T-helper 1 cell (primary cell): ENCODE measurements at places on chromosomes 16 and 17.

DNA sequence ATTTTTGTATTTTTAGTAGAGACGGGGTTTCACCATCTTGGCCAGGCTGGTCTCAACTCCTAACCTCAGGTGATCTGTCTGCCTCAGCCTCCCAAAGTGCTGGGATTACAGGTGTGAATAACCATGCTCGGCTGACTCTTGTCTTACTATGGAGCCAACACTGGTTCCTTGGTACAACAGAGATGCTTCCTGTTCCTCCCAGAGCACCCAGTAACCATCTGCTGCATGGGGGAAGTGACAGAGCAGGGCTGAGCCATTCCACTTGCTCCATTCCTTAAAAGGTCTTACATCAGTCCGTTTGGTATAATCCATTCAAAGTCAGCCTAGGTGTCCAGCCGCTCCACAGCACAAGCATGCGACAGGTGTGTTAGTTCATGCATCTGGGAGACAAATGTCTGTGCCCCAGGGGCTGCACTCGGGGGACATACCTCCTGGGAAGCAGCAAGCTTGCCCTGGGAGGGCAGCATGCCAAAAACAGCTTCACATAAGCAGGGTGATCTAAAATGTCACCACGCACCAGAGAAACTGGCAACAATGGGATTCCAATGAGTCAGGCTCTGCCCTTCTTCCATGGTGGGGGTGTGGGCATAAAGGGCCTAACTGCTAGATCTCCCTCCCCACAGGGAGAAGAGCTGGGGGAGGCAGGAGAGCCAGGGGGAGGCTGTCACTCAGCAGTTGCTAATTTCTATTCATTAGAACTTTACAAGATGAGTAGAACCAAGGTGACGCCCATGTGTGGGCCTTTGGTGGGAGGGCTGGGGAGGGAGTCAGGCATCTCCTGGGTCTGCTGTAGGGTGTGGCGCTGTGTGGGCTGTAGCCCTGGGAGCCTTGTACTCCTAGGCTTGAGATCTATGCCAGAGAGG, 35.5 kb downstream of the PIPOX start:
- DNase-seq: no peak

- no peak for DNase-seq
These were observed 52.4 kb downstream of the ANKRD11 start for GRCh38 chr16:89437991-89438390.

- DNase-seq: no peak
These were observed 86.4 kb downstream of the FOXL1 start for GRCh38 chr16:86664522-86665318.

GRCh38 chr16:21598701-21599121, 666 bp upstream of the METTL9 start:
- DNase-seq: no peak

DNA sequence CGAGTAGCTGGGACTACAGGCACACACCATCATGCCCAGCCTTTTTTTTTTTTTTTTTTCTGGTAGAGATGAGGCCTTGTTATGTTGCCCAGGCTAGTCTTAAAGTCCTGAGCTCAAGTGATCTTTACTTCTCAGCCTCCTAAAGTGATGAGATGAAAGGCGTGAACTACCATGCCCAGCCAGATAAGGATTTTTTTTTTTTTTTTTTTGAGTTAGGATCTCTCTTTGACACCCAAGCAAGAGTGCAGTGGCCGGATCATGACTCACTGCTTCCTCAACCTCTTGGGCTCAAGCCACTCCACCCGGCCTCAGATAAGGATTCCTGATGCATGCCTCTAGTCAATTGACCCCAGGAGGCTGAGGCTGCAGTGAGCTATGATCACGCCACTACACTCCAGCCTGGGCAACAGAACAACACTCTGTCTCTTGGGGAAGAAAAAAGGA, 11.2 kb upstream of the PLEKHG4 start:
- no peak for DNase-seq

DNA sequence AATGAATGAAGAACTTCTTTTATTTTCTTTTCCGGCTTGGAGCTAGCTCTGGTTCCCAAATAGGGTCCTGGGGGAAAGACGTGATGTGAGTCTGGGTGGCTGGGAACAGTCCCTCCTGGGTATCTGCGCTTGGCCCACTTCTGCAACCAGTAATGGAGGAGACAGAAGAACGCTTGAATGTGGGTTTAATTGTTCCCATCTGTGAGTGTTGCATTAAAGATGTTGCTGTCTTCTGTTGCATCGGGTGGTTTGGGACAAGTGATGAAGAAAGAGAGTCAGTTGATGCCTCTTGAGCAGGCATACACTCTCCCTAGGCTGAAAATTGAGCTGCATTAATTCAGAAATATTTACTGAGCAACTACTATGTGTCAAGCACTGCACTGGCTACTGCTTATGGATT, 511.1 kb downstream of the CDH13 start:
- DNase-seq: no peak

- no peak for DNase-seq
These were observed 3.3 kb downstream of the MYL4 start for GRCh38 chr17:47212458-47212857.

DNA sequence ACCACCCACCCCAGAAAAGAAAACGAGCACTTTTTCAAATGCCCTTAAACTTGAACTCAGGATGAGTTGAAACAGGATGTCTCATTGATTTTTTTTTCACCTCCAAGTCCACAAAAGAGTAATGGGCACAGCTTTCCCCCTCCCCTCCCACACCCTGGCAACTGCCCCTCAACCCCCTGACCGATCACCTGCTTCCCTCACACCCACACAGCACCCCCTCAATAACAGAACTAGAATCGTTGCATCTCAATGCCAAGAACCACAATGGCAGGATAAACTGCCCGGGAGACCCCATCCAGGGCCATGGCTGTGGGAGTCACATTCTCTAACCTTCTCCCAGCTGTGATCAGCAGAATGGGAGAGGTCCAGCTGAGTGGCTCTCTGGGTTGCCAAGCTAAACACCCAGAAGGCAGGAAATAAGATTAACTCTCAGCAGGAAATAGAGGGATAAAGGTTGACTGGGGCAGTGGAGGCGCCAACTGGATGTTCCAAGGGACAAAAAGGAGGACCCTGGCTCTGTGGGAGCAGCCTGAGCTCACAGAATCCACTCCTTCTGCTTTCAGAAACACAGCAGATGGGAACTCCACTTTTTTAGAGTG, 128.0 kb upstream of the SDK2 start:
- DNase-seq: no peak

- DNase-seq: no peak
These were observed 30.4 kb downstream of the CFDP1 start for GRCh38 chr16:75402821-75403475.

DNA sequence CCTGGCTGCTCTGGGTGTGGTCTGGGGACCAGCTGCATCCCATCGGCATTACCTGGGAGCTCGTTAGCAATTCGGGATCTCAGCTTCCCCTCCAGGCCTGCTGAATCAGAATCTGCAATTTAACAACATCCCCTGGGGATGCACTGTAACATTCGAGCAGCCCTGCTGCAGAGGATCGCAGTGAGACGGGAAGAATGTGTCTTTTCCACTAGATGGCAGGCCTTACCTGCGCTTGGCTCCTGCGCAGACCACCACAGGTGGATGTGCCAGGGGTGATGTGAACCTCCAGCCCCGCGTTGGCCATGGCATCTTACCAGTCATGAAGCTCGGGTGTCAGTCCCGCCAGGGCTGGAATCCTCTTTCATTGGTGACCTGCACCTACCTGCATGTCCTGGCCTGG, 209.9 kb downstream of the PRKCB start:
- DNase-seq: no peak

DNA sequence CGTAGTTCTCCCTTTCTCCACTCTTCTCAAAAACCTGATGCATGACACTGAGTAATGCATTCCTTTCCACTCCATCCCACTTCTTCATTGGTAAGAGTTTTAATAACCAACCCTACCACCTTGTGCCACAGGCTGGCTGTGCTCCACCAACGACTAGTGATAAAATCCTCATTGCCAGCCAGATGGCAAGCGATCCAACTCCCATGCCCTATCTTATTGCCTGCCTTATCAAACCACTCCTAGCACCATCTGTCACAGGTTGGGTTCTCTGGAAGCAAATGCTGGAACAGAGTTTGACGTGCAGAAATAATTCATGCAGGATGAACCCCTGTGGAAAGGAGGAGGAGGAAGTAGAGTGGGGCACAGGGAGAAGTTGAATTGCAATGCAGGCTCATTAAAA, 99.5 kb downstream of the CHD9NB start:
- DNase-seq: no peak

- DNase-seq: no peak
These were observed 46.8 kb upstream of the PSMD7 start for GRCh38 chr16:74249846-74250245.

DNA sequence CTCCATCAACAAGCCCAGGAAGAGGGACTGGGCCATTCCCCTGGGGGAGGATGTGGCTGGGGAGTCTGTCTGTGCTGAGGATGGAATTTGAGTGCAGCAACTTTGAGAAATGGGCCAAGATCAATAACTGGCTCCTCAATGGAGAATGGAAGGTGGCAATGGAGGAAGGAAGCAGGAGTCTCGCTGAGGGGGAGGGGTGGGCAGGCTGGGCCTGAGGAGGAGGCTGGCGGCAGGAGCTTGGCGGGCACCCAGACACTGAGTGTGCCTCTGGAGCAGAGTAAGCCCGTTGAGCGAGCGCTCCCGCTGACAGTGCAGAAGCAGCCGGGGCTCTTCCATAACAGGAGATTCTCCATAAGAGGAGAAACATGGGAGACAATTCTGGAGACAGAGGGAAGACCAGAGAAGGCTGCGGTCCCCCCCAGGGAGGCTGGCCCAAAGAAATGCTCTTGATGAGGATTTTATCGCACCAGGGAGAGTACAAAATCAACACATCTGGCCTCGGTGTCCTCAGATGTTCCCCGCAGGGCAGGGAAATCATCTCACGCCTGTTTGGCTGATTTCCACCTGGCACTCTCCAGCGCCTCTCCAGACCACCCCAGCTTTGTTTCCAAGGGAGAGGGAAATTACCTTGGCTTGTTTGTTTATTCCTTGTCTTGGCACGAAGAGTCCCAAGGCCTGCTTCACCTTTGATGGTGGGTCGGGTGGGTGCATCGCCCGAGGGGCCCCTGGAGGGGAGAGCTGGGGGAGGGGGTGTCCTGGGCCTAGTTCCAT, 2.8 kb upstream of the MMP15 start:
- no peak for DNase-seq

DNA sequence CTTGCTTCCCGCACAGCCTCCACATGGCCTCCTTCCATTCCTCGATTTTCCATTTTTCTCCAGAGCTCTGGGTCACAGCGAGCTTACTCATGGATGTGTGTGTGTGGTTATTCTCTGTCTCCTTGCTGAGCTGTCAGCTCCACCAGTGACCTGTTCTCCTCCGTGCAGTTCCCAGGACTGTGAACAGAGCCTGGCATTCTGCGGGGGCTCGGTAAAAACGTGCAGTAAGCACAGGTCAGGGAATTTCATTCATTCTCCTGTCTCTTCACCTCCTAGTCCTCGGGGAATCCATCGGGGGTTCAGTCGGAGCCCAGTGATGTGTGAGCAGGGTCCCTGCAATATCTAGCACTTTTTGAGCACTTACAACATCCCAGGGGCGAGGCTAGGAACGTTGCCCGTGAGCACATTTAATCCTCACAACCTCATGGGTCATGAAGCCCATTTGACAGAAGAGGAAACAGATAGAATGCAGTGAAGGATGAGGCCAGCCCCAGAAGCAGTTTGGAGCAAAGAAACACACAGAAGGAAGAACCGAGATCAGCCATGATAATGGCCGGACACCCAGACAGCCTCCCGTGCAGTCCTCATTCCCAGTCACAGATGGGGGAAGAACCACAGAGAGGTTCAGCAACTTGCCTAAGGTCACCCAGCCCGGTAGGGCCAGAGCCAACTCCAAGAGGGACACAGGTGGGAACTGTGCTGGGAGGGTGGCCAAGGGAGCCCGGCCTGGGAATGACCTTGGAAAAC, 183.2 kb upstream of the GSE1 start:
- DNase-seq: no peak

GRCh38 chr17:55284001-55284884, 19.5 kb downstream of the HLF start:
- no peak for DNase-seq

GRCh38 chr16:51624080-51624775, 473.2 kb upstream of the SALL1 start:
- DNase-seq: no peak

- no peak for DNase-seq
These were observed 40.2 kb upstream of the SLC12A3 start for GRCh38 chr16:56824804-56825203.

GRCh38 chr16:8622315-8622656, 788 bp downstream of the METTL22 start:
- no peak for DNase-seq

DNA sequence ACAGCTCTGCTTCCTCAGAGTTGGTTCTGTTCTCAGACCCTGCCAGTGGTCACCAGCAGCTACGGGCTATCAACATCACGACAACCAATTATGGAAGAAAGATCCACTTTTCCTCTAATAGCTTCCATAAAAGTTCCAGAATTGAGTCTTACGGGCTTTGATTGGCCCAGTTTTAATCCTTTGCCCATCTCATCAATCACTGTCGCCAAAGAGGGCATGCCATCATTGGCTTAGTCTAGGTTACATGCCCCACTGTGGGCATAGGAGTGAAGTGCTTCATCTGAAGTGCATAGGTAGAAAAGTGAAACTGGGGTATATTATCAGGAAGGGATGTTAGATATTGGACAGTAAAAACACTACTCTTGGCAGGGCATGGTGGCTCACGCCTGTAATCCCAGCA, 76.6 kb upstream of the DHX40 start:
- DNase-seq: no peak

DNA sequence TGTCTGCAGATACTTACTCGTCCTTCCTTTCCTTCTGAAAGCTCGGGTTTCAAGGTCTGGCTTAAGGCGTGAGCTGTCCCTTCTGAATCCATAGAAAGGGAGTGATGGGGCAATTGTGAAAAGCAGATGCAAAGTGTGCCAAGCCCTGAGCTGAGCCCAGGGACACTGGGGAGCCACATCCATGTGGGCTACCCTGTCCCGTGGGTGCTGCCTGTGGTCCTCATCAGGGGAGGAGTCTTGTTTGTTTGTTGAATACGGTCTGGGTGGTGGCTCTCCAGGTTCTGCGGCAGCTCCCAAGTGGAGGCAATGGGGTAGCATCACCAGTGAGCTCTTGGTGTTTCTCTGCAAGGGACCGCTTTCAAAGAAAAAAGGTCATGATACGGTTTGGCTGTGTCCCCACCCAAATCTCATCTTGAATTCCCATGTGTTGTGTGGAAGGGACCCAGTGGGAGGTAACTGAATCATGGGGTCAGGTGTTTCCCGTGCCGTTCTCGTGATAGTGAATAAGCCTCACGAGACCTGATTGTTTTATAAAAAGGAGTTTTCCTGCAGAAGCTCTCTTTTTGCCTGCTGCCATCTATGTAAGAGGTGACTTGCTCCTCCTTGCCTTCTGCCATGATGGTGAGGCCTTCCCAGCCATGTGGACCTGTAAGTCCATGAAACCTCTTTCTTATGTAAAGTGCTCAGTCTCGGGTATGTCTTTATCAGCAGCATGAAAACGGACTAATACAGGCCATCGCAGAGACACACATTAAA, 1.0 kb upstream of the ALG1 start:
- no peak for DNase-seq

GRCh38 chr17:75773121-75773807, 8.3 kb upstream of the GALK1 start:
- DNase-seq: no peak
